ENCODE measurements at places on chromosomes 5 and 9.

- no peak for DNase-seq
Observed at GRCh38 chr5:54743581-54743980, 226.0 kb downstream of the SNX18 start.

GRCh38 chr5:149452007-149452664 lies 73.0 kb upstream of the IL17B start:
- peak; percentile 71 for DNase-seq

GRCh38 chr5:161410640-161411039 lies 135.9 kb downstream of the GABRB2 start:
- no peak for DNase-seq

DNA sequence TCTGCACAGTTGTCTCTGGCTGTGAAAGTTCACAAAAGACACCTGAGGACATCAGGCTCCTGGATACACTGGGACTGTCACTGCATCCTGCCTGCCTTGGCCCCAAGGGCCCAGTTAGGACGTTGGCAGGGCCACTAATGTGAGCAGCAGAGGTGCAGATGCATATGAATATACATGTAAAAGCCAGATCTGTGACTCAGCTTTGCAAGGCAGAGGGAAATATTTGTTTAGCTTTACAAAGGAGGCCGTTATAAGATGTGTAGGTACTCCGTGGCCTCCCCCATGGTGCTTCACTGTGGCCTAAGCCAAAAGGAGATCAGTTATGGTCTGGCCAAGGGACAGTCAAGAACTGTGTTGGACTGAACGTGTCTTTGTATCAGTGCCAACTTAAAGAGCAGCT lies 4.1 kb upstream of the C1QTNF3 start:
- DNase-seq: no peak

DNA sequence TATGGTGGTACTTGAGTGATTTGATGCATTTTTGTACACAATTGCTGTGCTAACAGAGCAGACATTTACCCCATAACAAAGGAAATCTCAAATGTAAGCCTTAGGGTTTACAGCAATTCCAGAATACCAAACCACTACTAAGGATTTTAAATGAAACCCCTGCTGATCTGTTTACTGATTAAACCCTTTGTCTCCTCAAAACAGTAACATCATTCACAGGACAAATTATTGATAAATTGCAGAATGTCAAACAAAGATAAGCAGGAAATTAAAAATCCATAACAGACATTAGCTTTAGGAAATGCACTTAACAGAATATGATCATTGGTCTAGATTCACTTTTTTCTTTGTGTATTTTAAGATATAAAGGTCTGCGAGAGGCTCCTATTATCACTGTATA lies 1016.4 kb upstream of the DMAC1 start:
- no peak for DNase-seq

DNA sequence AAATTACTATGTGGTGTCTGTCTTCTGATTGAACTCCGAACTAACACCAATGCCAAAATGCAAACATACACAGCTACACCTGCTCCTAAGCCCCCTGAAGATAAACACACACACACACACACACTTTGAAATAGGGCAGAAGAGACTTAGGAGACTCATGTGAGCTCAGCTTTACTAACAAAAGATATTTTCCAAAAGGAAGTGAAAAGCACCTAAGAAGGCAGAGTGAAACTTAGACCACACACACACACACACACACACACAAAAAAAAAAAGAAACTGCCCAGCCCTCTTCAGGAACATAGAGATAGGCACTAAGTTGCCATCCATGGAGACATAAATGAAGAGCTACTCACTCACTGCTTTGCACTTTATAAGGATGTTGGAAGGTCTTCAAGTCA lies 45.2 kb upstream of the APC start:
- DNase-seq: peak; percentile 22

GRCh38 chr5:176593273-176593869 lies 16.6 kb downstream of the GPRIN1 start:
- no peak for DNase-seq

GRCh38 chr9:1271367-1271766 lies 221.2 kb downstream of the DMRT2 start:
- no peak for DNase-seq

DNA sequence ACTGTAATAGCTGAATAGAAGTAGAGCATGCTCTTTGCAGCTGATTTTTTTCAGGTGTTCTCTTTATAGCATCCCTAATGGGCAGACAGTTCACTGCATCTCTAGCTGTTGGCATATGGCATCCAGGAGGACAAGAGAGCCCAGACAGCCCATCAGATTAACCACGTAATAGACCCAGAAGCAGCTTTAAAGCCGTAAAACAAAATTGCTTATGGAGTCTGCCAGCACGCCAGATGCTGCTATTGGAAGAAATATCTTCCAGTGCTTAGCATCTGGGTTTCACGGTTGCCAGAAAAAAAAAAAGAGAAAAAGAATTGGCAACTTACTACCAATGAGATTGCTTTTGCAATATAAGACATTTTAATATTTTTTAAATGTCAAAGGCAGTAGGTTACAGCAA lies 869.4 kb upstream of the NUDT12 start:
- no peak for DNase-seq

- DNase-seq: peak; percentile 75
Observed at GRCh38 chr5:175689147-175689991, 31.5 kb downstream of the HRH2 start.

- DNase-seq: no peak
Observed at GRCh38 chr5:369151-369868, 47.8 kb downstream of the AHRR start.

DNA sequence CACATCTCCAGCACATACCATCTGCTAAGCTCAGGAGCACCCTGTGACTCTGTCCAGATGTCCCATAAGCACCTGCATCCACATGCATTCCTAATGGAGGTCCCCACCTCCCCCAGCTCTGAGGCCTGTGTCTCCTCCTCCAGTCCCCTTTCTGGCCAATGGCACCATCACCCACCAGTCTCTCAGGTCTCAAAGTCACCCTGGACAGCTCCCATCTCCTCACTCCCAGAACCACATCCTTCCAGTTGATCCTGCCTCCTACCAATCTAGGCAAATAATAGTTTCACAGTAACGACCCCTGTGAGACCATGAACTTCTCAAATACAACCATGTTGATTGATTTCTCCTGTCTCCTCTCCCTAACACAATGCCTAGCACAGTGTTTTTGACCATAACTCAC lies 40.1 kb downstream of the GGTA1 start:
- no peak for DNase-seq

- no peak for DNase-seq
Observed at GRCh38 chr5:157603333-157604190, 28.0 kb upstream of the ADAM19 start.

- DNase-seq: no peak
Observed at GRCh38 chr5:126192226-126192625, 231.0 kb upstream of the GRAMD2B start.

DNA sequence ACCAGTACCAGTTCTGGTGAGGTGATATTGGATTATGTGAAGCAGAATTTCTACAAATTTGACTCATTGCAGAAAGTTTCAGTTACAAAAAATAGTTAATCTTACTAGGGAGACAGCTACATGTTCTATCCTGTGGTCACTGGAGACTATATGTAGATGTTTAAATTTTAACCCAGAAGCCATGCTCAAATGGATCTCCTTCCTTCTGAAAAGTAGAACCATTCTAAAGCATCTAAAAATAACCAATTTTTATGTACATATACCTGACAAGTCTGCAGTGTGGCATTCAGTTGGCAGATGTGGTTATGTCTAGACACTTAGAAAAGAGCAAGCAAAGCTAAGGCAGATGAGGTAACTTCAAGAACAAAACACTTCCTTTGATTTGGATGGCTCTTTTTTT lies 65.5 kb upstream of the POU4F3 start:
- DNase-seq: no peak

DNA sequence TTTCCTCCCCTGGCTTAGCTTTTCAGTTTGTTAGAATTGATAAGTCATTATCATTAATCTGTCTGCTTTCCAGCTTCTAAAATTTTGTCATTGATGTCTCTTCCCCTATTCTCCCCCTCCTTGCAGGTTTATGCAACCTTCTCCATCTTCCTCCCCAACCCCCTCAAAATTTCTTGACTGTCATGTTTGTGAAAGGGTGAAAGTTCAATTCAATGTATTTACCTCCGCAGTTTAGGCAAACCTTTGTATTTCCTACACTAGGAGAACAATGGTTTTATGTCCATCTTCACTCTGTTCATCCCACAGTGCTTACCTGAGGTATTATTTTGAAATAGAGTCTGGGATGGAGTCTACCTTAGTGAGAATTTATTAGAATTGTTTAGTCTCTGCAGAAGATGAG lies 117.9 kb downstream of the ALDH1A1 start:
- DNase-seq: no peak

DNA sequence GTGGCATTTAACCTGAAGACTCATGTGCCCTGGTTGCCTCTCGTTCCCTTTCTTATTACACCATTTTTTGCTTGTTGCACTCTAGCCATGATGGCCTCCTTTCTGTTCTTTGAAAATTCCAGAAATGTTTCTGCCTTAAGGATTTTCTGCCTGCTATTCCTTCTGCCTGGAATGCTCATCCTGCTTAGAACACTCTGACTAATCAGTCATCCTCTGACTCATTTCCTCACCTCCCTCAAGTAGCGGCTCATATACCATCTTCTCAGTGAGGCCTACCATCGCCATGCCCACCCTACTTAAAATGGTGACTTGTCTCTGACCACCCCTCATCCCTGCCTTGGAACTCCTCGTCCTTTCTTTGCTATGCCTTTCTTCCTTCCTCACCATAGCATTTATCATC lies 68.8 kb downstream of the KIF4B start:
- no peak for DNase-seq

DNA sequence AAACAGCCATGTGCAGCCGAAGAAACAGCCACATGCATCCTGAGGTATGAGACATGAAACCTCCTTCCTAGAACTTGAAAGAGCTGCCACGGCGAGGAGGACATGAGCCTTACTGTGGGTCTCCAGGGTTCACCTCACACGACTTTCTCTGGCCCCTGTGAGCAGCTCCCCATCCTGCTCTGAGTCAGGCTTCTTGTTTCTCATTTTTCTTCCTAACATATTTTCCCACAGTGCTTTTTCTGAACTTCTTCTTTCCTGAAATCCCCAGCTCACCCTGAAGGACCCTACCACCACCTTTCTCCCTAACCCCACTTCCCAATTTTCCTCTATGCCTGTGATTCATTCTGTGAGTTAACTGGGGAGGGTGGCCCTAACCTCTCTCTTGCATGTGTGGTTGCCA lies 33.7 kb upstream of the ADRB2 start:
- DNase-seq: no peak

- DNase-seq: no peak
Observed at GRCh38 chr5:114054594-114054993, 307.3 kb upstream of the KCNN2 start.

- DNase-seq: peak; percentile 24
Observed at GRCh38 chr5:78841767-78842166, 143.3 kb downstream of the ARSB start.

DNA sequence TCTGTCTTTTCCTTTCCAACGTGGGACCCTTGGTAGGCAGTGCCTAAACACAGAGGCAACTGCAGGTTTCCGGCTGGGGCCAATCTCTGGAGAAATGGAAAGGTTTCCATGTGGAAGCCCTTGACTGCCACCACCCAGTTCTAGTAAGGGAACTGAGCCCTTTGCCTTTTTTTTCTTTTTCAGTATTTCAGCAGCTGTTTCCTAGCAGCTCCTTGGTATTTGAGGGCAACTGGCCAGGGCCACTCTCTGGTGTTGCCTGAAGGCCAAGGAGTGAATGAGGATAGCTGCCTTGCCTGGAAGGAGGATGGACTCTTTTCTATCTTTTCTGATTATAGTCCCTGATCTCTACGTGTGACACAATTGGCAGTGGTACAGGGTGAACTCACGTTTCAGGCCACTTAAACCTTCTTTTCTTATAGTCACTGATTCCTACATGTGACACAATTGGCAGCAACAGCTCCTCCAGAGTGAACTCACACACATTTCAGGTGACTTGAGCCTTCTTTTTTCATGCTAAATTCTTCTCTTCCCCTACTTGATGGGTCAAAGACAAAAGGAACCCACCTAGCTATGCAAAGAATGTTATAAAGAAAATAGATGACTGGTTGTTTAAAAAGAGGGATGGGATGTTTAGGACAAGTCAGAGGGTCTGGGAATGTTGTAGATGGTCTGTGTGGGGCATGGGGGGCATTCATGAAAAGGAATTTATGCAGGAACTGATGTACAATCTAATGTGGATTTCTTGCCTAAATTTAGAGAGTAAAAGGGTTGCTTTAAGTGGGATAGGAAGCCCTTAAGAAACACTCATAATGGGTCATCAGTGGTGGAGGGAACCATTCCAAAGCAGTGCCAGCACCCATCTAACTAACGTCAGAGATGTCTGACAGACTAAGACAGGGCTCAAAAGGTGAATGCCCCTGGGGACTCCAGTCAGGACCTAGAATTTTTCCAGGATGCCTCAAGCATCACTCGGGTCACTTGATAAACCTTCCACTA lies 190.1 kb downstream of the TMEM232 start:
- no peak for DNase-seq

- DNase-seq: no peak
Observed at GRCh38 chr5:76807296-76807695, 11.5 kb upstream of the F2RL1 start.

- no peak for DNase-seq
Observed at GRCh38 chr5:31502506-31502905, 29.4 kb downstream of the DROSHA start.

DNA sequence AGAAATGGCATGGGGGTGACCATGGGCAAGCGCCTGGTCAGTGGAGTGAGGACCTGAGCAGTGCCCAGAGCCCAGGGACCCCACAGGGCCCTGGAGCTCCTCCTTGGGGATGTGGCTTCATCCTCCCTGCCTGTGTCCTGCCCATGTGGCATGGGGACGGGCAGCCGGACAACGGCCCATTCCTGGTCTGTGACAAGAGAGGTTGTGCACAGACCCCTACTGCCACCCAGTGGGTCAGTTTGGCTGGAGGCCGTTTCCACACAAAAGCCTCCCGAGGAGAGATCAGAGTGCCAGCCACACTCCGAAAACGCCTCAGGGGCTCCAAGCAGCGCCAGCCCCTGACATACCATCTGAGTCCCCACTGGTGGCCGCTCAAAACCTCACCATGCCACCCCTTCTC lies 19.8 kb downstream of the SLC6A18 start:
- no peak for DNase-seq

DNA sequence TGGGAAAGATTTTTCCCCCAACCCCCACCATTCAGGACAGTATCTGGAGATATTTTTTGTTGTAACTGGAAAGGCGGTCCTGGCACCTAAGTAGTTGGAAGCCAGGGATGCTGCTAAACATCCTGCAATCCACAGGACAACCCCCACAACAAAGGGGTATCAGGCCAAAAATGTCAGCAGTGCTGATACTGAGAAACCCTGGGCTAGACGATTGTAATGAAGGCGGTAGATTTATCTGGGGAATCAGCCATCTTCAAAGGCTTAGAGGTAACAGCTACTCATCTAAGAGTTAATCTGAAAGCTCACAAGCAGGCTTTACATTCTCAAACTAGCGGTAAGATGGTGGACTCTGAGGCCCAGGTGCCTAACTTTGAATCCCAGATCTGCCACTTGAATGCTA lies 59.0 kb upstream of the NMUR2 start:
- no peak for DNase-seq

DNA sequence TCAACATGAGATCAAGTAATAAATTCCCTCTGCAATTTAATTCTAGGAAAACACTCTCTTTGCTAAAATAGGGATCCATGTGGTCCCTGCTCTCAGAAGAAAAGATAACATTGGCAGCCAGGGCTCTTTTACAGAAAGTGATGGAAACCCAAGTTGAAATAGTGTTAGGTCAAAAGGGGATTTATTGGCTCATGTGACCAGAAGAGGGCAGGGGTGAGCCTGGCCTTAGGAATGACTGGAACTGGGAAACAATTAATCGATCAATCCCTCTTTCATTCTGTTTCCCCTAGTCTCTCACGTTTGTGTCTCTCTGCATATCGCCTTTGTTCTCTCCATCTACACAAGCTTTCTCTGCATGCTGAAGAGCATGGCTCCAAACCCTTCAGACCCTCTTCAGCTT lies 58.3 kb upstream of the ALDH1B1 start:
- DNase-seq: peak; percentile 22

Data from hematopoietic multipotent progenitor cell treated with erythropoietin and hydrocortisone succinate and interleukin-3 and kit ligand, for 4 days (in vitro differentiated cells).